ENCODE measurements at places on chromosomes 7 and 10. TPM values are rescaled to one million over a fixed set of nuclear protein-coding genes. Genes with fewer than 3 reads are reported as not detected.

DNA sequence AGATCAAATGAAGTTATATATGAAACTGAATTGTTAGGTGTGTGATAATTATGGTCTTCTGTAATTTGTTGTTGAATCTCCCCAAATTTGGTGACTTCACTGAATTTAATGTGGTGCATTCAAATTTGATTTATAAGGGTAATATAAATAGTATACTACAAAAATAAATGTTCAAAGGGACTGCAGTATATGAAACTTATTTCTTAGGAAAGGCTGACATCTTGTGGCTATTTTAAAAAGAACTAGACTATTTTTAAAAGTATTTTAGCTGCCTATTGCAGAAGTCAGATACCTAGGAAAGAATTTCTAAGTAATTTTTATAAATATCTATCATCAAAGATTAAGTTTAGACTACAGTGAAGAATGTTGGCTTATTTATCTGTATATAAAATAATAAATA lies 36.6 kb downstream of the ATRNL1 start:
- no peak for DNase-seq

The AOC1 gene
- 0.23 TPM for total RNA-seq

GRCh38 chr10:43130770-43131171 lies 7.5 kb upstream of the CSGALNACT2 start:
- no peak for DNase-seq

DNA sequence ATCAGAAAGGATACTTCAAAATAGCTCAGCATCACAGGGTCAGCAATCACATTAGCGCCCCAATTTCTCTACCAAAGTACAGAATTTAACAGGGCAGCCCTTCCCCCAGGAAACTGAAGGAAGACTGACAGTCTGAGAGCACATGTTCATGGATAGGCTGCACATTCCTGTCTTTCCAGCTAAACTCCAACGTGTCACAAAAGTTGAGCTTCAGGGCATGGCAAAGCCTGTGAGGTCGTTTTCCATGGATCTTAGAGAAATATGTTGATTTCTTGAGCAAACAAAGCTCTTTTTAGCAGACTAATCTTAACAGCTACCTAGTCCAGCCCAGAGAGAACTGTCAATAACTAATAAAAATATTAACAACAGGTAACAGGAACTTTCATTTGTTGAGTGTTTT lies 207.9 kb downstream of the GRM3 start:
- DNase-seq, result no peak

GRCh38 chr7:98134420-98135228 lies 28.0 kb downstream of the LMTK2 start:
- DNase-seq, result no peak

The RNF32 gene
- 1.3 TPM for total RNA-seq

The ZPBP gene
- not detected for total RNA-seq

DNA sequence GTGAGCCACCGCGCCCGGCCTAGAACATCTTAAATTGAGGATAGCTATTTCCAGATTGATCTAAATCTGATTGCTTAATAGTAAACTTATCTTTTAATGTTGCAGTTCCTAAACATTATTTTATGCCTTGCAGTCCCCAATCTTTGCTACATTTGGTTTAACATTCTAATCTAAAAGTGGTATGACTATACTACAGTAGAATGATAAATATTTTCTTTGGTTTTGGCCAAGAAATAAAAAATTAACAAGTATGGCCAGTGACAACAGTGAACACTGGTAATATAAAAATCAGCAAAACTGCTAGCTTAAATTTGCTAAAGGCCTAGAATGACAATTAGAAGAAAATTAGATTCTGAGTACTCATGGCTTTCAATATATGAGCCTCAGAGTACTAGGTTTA lies 73.5 kb downstream of the CDK6 start:
- DNase-seq, result no peak
